ENCODE measurements at places on chromosomes 16 and 17.

DNA sequence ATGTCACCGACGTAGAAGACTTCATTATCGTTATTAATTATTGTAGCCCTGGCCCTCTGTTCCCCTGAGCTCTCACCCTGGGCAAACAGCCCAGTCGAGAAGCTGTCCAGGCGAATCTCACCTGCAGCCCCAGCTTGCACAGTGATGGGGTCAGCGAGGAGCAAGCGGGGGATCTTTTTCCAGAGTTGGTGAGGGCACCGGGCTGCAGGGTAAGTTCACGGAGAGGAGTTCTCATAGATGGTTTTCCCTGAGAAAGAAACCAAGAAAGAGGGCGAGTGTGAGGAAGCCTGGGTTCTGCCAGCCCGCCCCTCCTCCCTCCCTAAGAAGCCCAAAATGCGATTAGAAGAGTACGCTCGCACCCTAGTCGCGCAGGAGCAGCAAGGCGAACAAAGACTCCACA, 436 bp downstream of the SPAG5 start:
- no peak for DNase-seq

DNA sequence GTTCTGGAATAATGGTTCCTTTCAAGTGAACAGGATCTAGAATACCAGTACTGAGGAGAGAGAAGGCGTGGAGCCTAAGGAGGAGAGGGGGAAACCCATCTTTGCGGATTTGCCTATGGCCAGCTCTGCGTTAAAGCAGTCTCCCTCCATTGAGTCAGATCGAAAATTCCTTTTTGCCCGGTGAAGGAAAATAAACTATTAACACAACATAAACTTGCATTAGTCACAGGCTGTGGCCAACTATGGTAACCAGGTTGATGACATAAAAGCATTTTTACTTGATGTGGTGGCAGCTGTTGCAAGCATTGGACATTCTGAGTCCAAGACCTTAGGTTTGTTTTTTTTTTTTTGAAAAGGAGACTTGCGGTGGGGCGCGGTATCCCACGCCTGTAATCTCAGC, 8.9 kb downstream of the LDAF1 start:
- DNase-seq, result no peak

DNA sequence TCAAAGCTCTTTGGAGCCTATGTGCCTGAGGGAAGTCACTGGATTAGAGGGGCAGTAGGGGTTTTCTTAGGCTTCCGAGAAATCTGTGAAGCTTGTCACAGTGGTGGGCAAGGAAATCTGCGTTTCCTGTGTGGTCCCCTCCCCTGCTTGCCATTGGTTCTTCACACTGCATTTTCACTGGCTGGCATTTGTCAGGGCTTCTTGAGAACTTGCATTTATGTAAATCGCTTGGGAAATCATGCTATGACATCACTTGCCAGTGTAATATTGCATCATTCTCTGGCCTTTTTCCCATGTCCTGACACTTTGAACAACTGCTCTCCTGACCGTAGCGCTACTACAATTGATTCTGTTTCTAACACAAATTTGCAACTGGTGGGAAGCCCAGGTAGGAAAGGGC, 1.8 kb downstream of the CACNG3 start:
- DNase-seq, result no peak

GRCh38 chr17:28369684-28370034, 448 bp downstream of the VTN start:
- DNase-seq, result no peak

DNA sequence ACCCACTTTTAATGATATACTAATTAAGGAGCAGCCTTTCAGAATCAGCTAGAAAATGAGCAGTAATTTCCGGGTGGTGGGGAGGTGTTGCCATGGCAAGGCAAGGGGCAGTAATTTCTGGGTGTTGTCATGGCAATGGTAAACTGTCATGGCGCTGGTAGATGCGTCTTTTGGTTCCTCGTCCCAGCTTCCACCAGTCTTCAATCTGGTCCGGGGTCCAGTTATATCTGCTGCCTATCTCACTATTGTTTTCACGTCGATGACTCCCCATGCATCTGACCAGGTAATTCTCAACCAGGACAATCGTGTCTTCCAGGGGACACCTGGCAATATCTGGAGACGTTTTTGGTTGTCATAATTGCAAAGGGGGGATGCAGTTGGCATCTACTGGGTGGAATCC, 34.9 kb downstream of the TMEM114 start:
- no peak for DNase-seq

GRCh38 chr17:81612172-81612970, 24.5 kb downstream of the NPLOC4 start:
- DNase-seq, result no peak

DNA sequence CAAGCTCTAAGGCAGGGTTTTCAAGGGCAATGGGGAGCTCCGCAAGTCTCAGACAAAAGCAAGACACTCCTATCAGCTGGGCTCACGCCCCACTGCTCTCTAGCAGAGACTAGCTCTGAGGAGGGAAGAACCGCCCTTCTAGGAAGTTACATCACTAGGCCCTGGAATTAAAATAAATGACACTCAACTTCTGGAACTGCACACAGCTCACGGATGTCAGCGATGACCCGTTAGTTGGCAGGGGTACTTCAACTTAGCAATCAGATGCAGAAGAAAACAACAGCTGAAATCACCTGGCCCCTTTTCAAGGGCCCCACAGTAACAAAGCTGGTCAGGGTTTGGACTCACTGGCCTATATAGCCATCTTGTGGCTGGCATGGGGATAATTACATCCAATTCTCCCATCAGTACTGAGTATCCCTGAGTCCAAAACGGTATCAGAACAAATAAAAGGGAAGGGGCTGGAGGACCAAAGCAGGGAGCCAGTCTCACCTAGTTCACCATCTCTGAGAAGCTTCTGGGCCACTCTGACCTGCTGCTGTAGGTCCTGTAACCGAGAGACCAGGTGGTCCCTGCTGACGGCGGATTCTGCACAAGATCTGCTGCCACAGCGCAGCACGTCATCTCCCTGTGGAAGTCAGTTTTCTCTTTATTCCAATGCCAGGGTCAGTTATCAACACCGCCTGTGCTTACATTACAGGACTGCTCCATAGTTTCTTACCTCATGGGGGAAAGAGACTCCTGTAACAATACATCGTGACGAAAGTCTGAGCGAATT, 22.2 kb downstream of the SERPINF1 start:
- DNase-seq, result peak; percentile 29

DNA sequence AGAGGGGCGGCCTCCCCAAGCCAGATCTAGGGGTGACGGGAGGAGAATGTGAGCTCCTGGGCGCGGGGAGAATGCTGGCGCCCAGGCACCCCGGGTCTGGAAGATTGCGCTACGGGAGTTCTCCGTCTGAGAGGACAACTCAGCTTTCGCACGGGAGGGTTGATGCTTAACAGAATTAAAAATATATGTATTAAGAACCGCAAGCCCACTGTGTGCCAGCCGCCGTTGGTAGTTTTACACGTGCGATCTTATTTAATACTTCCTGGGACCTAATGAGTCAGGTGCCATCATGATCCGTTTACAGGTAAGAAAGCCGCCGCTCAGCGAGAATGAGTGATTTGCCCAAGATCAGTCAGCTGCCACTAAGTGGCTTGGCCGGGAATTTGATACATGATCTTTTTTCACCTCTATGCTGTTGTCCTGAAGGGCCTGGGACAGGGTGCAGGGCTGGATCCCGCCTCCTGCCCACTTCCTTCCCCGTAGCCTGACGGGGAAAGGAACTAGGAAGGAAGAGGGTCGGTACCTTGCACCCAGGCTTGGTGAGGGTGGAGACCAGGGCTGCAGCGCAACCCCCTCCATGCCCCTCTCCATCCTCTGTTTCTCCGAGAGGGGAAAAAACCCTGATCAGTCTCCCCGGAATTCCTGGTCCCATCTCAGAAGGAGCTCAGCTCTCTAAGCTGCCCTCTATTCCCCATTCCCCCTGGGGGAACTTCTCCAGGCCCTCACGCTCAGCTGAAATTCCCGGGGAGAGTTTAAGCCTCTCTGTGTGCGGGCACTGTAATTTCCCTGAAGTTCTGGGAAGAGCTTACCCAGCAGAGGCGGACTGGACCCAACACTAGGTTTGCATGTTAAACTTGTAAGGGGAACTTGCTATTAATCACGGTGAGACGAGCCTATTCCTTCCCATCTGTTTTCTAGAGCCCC, 983 bp downstream of the VAT1L start:
- no peak for DNase-seq

DNA sequence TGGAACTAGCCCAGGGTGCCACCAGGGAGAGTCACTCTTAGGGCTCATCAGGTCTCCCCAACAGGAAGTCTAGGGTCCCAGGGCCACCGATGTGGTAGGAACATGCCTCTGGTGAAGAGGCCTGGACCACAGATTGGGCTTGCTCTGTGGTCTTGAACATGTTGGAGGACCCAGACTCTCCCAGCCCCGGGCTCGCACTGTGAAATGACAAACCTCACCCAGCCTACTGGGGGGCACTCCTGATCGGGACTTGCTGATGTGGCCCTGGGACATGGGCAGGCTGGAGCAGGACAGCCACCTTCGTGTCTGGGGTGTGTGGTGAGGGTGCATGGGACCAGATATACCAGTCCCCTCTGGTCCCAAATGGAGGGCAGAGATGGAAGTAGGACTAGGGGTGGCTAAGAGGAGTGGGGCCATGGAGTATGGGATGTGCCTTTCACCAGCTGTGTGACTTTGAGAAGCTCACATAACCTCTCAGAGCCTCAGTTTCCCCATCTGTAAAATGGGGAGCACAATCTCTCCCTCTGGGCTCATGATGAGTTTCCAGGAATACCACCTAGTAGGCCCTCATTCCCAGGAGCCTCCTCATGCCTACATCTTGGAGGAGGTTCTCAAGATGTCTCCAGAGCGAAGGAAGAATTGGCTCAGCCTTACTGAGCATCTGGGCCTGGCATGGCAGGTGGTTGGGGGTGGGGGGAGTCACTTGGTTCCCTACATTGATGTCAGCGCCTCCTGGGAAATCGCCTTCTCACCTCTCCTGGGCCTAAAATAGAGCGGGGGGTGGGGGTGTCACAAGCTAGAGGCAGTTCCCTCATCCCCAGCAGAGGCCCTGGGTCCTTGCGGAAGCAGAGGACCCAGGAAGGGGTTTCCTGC, 1.5 kb upstream of the ADAM11 start:
- DNase-seq, result no peak

DNA sequence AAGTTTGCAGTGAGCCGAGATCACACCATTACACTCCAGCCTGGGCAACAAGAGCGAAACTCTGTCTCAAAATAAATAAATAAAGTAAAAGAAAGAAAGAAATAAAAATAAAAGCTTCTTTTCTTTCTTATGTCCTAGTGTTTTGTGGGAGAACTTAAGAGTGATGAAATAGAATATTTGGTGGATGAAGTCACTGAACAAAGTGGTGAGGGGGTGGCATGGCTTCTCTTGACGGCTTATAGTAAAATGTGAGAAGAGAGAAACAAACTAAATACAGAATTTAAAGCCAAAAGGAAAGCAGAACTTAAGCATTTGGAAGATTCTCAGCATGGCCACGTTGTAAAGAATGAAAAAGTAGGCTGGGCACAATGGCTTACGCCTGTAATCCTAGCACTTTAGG, 15.3 kb downstream of the SGF29 start:
- DNase-seq, result no peak

DNA sequence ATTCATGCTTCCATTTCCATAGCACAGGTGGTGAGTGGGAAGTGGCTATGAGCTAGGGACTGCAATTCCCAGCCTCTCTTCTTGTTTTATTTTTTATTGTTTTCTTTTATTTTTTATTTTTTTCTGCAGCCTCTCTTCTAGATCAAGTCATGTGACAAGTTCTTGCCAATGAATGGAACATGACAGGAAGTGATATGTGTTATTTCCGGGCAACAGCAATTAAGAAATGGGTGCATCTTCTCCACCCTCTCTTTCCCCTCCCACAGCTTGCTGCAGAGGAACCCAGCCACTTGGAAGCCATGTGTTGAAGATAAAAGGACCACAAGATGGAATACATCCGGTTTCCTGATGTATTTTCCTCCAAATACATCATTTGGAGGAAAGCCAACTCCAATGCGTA, 23.6 kb downstream of the IRX5 start:
- no peak for DNase-seq

GRCh38 chr16:54152362-54153239, 134.0 kb downstream of the IRX3 start:
- no peak for DNase-seq

- DNase-seq, result no peak
These were observed 17.4 kb upstream of the ZNHIT3 start for GRCh38 chr17:36468903-36469635.

DNA sequence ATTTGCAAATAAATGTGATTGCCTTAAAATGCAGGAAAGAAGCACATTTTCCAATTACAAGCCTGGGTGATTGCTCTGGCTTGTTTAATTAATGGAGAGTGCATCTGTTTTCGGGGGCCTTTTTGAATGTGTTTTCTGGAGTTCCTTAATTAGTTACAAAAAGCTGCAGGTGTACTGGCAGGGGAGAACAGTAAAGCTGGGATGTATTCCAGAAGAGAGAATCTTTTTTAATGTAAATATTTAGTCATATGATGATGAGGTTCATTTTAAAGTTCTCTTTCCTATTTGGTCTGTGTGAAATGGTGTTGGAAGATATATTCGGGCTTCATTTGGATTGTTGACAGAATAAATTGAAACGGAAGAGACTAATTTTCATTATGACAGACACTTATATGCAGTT, 70.9 kb upstream of the N4BP1 start:
- no peak for DNase-seq

DNA sequence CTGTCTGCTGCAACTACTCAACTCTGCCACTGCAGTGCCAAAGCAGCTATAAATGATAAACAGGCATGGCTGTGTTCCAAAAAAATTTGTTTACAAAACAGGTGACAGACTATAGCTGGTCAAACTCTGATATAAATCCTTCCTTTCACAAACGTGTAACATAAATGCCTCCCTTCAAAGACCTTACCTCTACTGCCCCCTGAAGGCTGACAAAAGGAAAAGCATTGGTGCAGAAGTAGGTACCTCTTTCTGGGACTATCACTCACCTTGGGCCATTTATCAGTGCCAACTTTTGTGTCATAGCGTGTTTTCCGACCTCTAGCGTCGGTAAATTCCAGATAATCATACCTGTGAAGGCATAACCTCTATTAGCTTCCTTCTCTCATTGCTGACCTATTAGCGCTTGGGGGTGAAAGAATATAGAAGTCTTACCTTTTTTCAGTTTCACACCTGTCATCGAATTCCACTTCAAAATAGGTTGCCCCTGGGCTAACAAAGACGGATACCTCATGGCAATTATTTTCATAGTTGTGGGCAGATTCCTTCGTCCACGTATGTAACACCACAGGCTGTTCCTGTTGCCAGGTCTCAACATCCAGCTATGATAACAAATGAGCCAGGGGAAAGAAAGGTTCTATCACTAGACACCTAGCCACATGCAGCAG, 67.9 kb downstream of the ZZEF1 start:
- peak; percentile 65 for DNase-seq

GRCh38 chr16:15649727-15650018, 372 bp upstream of the NDE1 start:
- DNase-seq, result no peak

- DNase-seq, result peak; percentile 63
These were observed 9.9 kb downstream of the CYGB start for GRCh38 chr17:76527430-76528111.

- no peak for DNase-seq
These were observed 17.4 kb upstream of the ZNF469 start for GRCh38 chr16:88365244-88365865.

GRCh38 chr16:85391175-85391707, 221.9 kb upstream of the GSE1 start:
- DNase-seq, result no peak

GRCh38 chr17:80987941-80988461, 3.6 kb upstream of the CHMP6 start:
- no peak for DNase-seq

Data from CD4-positive, alpha-beta T cell treated with Interleukin-10 for 1 hour (primary cell).